Substantia nigra (tissue), 51 donors: ENCODE measurements at places on chromosomes 3 and 15.
A peak's percentile ranks its signal among the peaks of the same experiment; 100 is the strongest.

DNA sequence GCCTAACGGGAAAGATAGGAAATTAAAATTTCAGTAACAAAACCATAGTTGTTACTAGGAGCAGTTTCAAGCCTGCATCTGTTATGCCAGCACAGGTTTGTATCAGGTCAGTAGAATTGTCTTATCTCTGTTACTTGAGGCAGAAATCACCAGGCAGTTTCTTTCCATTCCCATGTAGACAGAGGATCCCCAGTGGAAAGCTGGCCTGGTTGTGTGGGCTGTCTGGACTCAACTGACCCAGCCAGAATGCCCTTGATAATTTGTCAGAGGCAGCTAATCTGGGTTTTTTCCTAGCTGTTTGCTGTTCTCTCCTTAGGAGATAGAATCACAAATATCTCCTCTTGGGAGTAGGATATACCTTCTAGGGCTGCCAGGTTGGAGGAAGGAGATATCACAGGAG lies 1044.7 kb downstream of the IGSF11 start:
- no peak for DNase-seq

DNA sequence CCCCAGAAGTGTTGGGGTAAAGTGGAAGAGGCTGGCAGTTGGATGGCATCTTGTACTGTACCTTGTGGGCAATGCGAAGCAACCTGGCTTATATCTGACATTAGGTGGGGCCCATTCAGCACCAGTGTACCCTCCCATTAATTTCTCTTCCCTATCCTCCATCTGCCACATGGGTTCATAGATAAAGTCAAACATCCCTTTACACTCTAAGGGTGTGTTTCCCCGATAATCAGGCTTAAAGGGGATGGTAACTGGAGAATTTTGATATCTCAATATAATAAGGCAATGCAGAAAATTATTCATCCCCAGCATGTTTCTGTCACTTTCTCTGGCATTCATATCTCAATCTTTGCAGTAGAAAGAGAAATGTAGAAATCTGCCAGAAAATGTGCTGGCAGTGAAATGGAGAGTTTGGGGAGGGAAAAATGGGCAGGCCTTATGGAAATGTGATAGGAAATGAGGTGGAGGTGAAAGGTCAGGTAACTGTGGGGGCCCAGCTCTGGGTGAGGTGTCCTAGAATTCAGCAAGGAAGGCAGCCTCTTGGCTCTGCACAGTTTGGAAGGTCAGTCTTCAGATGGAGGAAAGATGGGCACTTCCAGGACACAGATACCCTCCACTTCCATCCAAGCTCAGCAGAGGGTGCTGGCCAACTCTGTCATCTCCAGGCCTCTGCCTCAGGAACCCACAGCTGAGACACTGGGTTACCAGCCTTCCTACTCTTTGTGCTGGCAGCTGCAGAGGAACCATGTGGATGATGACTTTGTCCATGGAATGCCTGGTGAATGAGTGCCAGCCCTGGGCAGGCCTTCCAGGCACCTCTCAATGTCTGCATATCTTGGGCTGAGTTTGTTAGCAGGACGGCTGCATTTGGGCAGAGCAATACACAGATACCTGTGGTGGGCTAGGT lies 325.9 kb upstream of the CTDSPL start:
- no peak for DNase-seq

- DNase-seq = no peak
These were observed 38.8 kb upstream of the ZNF445 start for GRCh38 chr3:44516230-44516629.

GRCh38 chr3:33358172-33358781 lies 81.0 kb downstream of the FBXL2 start:
- no peak for DNase-seq

DNA sequence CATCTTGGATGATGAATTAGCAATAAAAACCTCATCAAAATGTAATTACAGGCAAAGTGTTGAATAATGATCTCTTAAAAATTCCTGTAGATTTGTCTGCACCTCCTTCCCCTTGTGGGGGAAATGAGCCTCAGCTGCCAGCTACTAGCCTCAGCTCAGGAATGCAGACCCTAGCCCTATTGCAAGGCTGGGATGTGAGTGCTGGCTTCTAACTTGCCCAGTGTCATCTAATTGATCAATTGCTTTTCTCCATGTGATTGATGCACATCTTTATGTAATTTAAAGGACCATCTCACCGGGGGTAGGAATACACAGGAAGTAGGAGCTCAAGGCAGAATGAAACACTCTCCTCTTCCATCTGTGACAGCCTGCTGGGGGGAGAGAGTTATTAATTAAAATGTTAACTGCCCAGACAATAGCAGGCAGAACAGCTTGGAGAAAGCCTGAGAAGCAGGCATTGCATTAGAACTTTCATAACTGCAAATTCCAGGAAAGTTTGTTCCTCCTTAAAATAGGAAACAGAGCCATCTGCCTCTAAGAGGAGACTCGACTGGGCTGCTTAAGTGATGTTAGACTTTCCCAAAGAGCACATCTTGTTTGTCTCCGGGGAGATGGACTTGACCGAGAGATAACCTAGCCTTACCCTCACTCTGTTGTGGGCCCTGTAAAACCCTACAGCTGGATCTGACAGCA lies 69.6 kb downstream of the LRTM1 start:
- no peak for DNase-seq

DNA sequence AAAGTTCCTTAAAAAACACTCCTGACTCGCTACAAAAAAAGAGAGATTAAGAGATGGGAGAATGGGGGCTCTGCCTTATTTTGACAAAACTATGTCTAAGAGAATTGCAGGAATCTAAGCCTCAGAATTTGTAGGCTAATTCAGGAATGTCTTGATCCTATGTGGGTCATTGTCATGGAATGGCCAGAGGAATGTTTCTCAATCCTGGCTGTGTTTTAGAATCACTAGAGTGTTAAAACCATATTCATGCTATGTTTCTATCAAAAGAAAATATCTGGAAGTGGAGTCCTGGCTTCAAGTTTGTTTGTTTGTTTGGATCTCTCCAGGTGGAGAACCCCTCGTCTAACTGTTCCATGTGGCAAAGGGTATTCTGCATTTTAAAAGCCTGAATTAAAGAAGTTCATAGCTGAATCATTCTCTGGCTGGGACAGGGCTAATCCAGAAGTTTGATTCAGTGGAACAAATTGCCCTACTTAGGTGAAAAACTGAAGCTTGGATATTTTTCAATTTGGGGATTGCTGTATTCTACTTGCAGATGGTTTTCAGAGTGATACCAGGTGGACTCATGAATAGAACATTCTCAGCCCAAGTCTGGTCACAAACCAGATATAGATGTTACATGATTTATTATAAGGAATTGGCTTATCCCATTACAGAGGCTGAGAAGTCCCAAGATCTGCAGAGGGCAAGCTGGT lies 28.2 kb downstream of the GJD2 start:
- DNase-seq = no peak

DNA sequence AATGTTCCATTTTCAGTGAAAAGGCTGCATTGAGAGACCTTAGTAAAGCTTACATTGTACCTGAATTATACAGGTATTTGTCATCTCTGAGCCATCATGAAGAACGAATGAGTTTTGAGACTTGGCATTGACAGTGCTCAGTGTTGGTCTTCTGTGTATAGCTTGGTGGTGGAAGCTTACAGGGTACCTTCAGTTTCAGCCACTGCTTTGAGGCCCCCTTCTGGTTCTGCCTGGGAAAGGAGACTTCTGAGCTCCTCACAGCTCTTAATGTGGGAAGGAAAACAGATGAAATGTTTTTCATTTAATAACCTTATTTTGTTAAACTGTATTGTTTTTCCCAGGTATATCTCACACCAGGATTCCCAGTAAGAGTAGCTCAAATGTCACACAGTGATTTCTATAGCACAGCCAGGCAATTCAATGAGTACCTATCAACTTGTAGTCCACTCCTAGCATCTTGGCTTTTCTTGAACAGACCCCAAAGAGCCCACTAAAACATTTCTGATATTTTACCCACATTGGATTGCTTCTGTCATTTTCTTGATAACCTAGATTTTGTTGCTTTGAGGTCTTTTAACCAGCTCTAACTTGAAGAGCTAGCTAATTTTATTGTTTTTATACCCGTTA lies 5.6 kb downstream of the SERPINI1 start:
- peak; percentile 32 for DNase-seq

DNA sequence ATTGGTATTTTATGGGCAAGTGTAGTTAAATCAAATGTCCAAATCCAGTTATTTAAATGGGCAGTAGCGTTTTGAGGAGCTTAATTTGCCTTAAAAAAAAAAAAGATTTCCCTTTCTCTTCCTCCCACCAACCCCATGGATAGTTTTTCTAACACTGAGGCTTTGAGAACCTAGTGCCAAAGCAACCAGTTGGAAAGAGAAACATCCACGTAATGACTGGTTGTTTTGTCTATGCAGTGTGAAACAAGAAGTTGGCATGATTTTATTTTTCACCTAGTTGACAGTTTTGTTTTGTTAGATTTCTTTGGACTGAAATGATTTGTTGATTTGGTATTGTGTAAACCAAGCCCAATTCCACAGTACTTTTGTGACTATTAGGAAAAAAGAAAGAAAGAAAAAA lies 170.0 kb downstream of the SOX2 start:
- DNase-seq = no peak

DNA sequence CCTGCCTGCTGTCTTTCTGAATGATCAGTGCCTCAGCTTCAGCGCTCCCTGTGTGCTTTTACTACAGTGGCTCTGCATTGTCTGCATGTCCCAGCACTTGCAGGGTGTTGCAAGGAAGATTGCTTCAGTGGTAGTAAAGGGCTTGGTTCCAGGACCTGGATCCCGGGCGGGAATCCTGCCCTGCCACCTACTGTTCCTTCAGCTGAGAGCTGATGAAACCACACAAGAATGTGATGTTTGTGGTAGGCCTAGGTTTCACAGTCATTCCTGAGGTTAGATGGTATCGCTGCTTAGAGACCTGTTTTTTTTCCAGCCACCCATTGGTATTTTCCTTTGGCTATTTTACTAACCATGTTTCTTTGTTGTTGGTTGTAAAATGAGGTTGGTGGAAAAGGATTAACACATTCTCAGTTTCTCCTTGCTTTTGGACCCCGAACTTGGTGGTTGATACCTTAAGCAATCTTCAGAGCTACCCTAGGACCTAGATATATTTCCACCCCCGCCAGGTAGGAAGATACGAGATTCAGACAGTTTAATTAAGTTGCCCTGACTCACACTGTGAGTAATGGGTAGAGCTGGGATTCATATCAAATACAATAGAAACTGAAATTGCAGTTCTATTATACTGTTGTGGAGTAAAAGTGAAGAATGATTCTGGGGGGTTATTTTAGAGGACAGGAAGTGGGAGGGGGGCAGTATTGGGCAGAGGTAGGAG lies 11.4 kb downstream of the GPR87 start:
- DNase-seq = no peak

DNA sequence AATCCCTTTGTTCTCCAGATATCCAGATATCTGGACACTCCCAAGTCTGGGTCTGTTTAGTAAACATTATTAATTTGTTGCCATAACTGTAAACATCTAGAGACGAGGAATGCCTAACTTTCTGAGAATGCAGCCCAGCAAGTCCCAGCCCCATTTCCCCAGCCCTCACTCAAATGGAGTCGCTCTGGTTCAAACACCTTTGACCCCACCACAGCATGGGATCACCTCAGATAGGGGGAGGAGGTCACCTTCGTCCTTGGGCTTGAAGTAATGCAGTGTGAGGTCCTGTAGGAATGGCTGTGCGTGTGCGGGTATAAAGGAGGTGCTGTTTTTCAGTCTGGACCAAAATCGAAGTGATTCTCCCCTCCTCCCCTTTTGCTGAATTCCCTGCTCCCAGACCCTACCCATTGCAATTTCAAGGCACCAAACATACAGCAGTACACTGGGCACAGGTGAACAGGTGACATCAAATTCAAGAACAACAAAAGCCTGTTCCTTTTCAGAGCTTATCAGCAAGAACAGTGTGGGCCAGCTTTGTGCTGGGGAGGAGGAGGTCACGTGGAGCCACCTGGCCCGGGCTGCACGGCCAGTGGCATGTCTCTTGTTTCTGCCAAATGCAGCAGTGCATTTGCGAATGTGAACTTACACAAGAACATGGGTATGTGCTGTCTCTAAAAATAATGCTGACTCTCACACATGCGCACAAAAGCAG lies 57.5 kb upstream of the TRPM1 start:
- DNase-seq = no peak

GRCh38 chr3:168085491-168086119 lies 10.1 kb downstream of the GOLIM4 start:
- no peak for DNase-seq

DNA sequence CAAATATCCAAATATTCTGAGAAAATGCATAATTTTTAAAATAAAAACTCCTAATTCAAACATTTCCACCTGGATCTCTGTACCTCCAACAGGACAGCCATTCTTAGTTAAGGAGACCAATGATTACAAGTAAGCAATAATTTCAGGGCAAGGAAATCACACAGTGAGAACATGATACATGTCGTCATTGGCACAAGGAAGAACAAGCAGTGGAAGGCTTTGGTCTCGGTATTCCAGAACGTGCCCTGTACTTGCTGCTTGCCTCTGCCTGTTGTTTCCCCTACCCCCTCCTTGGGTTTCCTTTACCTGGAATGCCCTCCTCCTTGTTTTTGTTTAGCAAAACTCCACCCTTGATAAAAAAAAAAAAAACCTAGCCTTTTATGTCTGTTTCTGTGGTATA lies 72.8 kb downstream of the PPM1L start:
- DNase-seq = no peak

GRCh38 chr15:73273181-73274002 lies 95.4 kb downstream of the HCN4 start:
- no peak for DNase-seq

DNA sequence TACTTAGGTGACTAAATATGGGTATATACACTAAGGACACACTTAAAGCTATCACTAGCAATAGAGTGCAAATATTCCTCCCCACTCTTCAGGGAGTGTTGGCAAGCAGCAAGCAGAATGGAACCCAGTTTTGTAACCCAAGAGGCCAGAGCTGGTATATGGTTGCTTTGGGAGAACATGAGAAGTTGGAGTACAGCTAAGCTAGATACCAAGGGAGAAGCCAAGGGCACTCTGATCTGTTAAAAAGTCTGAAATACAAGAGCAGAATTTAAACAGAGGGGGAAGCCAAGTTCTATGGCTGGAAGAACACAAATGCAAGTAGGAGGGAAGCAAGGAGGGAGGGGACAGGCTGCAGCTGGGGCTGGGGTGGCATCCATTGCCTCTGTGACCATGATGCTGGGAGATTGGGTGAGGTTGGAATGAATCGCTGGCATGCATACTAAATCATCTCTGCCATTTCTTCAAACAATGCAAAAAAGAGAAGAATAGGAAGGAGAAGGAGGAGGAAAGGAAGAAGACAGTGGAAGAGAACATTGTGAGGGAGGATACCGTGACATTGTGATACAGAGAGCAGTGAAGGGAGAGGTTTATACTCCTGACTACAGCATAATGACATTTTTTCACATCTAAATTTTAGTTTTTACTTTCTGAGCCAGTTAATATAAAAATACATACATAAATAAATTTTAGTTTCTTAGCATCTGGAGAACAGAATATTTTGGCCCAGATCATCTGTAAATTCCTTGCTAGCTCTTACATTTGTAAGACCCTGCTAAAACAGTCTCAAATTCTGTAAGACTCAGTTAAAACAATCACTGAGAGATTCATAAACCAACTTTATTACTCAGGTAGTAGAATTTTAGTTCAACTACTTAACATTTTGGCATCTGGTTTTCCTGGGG lies 9.0 kb upstream of the ANXA2 start:
- DNase-seq = no peak
